Daoy (cell line): ENCODE measurements at places on chromosomes 5 and 9. TPM values are rescaled to one million over a fixed set of nuclear protein-coding genes. Genes with fewer than 3 reads are reported as not detected.
A peak's percentile ranks its signal among the peaks of the same experiment; 100 is the strongest.

The KLF9 gene
- total RNA-seq: 9.4 and 10.6 TPM in 2 replicates

The NDOR1 gene
- total RNA-seq: 14.3 and 15.3 TPM in 2 replicates

The GABRA1 gene
- total RNA-seq: 1.9 and 9.7 TPM in 2 replicates

The PDE6A gene
- not detected in 2 replicates for total RNA-seq

The CCDC192 gene
- not detected in 2 replicates for total RNA-seq

The ALDH1A1 gene
- not detected in 2 replicates for total RNA-seq

The F2RL2 gene
- total RNA-seq: 0.39 and 1.5 TPM in 2 replicates

The ODF2 gene
- 103 and 104 TPM in 2 replicates for total RNA-seq

The NSD1 gene
- total RNA-seq: 25.4 and 45.7 TPM in 2 replicates

The C5orf52 gene
- total RNA-seq: not detected in 2 replicates

The IRX1 gene
- total RNA-seq: 14.1 and 19.0 TPM in 2 replicates

The NNT gene
- total RNA-seq: 16.1 and 17.2 TPM in 2 replicates

The PCDHGA4 gene
- 0.63 and 1.6 TPM in 2 replicates for total RNA-seq

The CAMK4 gene
- 20.1 and 28.1 TPM in 2 replicates for total RNA-seq

The GLDC gene
- total RNA-seq: 4.6 and 16.3 TPM in 2 replicates

The FSTL4 gene
- total RNA-seq: 0.09 and 0.11 TPM in 2 replicates

The PCDHGA11 gene
- total RNA-seq: 15.0 TPM in 2 replicates

DNA sequence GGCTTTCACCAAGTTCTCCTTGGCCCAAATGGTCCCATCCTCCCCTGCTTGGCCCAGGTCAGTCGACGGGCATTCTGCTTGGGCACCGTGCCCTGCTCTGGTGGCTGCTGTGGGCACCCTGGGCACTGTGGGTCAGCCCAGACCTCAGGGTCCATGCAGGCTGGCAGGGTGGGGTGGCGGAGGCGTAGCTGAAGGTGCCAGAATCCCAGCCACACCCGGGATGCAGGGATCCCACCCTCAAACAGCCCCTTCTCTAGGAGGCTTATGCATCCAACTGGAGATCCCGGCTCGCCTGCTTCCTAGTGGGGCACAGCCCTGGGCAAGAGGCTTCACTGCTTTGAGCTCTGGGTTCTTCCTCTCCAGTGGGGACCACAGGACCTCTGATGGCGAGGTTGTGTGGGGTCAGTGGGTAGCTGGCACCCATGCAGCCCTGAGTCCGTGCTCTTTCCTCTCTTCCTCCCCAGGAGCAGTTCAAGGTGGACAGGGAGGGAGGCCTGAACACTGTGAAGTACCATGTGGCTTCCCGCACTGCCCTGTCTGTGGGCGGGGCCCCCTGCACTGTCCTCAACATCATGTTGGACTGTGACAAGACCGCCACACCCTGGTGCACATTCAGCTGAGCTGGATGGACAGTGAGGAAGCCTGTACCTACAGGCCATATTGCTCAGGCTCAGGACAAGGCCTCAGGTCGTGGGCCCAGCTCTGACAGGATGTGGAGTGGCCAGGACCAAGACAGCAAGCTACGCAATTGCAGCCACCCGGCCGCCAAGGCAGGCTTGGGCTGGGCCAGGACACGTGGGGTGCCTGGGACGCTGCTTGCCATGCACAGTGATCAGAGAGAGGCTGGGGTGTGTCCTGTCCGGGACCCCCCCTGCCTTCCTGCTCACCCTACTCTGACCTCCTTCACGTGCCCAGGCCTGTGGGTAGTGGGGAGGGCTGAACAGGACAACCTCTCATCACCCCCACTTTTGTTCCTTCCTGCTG is 9.4 kb downstream of the B4GALT7 start:
- no peak for DNase-seq

DNA sequence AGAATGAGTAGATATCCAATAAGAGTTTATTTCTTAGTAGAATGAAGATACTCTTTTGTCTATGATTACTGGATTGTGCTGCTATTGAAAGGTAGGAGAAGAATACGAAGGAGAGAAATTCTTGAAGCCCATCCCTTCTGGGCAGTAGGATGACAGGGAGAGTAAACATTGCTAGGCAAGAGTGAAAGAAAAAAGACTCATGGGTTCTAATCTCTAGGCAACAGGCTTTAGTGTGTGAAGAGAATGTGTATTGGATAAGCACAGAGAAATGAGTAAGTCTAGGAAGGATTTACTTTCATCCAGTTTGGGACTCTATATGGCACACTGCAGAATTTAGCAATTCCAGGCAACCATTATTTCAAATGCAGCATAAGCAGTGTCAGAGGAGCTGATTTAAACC is 216.0 kb downstream of the GABRG2 start:
- DNase-seq: no peak

DNA sequence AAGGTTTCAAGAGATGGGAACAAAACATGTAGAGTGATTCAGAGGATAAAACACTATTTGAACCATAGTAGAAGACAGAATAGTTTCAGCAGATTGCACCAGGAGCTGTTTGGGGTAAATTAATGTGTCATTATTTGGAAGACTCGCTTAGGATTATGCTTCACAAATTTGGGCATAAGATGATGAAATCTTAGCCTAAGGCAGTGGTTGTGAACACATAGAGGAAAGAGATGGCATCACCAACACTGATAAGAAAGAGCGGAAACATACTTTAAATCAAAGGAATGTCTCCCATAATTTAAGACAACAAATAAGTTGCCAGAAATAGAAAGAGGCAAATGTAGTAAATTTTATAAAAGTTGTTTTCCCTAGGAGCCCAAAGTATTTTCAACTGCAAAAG is 66.1 kb upstream of the TBCA start:
- DNase-seq: no peak

GRCh38 chr5:95080441-95080840 is 204.5 kb downstream of the MCTP1 start:
- no peak for DNase-seq

- DNase-seq: no peak
Observed at GRCh38 chr5:168685566-168685965, 106.4 kb upstream of the PANK3 start.

DNA sequence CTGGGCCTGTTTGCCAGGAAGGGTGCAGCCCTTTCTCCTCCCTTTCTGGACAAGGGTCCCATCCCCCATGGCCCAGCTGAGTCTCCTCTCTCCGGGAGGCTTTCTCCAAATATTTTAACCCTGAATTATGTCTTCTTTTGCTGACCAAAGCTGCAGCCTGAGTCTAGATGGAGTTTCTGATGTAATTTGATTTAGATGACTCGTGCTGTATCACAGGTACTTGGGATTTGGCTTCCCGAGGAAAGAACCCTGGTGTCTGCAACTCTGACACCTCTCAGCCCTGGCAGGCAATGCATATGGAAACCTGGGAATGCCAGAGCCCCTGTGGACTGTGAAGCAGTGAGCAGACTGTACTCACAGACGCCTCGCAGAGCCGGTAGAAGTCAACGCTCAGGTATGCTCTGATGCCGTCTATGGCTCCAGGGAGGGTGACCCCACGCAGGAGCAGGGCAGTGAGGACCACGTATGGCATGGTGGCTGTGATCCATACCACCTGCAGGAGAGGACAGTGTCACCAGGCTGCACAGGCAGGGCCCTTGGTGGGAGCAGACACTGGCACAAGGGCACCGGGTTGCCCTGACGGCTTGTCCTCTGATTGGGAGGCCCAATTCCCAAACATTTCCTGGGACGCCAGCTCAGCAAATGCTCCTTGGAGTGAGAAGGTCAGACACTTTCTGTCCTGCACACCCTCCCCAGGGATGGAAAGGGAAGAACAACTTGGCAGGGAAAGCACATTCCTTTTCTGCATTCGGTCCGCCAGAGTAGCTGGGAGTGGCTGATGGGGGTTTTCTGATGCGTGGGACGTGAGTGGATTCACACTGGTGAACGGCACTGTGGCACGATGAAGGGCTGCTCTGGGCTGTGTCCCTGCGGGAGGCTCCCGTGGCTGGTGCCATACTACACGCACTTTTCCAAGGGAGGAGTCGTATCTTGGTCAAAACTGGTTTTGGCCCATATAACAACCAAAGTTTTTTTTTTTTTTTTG is 24.7 kb downstream of the SLC6A3 start:
- DNase-seq: no peak

DNA sequence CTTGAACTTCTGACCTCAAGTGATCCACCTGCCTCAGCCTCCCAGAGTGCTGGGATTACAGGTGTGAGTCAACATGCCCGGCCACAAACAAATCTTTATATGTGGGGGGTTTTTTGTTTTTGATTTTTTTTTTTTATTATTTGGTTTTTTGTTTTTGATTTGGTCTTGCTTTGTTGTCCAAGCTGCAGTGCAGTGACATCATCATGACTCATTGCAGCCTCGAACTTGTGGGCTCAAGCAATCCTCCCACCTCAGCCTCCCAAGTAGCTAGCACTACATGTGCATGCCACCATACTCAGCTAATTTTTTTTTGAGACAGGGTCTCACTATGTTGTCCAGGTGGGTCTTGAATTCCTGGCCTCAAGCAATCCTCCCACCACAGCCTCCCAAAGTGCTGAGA is 42.4 kb downstream of the ALDH7A1 start:
- no peak for DNase-seq

- no peak for DNase-seq
Observed at GRCh38 chr5:72228960-72229359, 91.1 kb downstream of the MRPS27 start.

GRCh38 chr5:33679791-33680190 is 212.0 kb downstream of the ADAMTS12 start:
- peak; percentile 9 for DNase-seq

- DNase-seq: no peak
Observed at GRCh38 chr9:119986205-119986604, 593.8 kb downstream of the CDK5RAP2 start.

- DNase-seq: no peak
Observed at GRCh38 chr5:56422076-56422762, 189.1 kb upstream of the ANKRD55 start.

DNA sequence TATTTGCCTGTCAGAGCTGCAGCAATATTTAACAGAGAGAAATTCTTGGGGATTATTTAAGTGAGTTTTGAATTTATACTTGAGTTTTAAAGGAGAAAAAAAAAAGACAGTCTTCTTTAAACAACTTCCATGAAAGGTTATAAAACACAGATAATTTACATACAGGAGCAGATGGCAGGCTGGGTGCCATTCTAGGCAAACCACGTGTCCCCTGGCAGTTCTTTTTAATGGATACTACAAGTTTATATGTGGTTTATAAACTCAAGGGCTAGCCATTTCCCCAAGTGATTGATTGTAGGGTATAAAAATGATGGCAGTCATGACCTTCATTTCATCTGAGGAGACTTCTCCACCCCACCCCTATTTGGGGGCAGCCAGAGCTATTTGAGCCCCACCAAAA is 166.6 kb downstream of the FSTL4 start:
- DNase-seq: no peak

DNA sequence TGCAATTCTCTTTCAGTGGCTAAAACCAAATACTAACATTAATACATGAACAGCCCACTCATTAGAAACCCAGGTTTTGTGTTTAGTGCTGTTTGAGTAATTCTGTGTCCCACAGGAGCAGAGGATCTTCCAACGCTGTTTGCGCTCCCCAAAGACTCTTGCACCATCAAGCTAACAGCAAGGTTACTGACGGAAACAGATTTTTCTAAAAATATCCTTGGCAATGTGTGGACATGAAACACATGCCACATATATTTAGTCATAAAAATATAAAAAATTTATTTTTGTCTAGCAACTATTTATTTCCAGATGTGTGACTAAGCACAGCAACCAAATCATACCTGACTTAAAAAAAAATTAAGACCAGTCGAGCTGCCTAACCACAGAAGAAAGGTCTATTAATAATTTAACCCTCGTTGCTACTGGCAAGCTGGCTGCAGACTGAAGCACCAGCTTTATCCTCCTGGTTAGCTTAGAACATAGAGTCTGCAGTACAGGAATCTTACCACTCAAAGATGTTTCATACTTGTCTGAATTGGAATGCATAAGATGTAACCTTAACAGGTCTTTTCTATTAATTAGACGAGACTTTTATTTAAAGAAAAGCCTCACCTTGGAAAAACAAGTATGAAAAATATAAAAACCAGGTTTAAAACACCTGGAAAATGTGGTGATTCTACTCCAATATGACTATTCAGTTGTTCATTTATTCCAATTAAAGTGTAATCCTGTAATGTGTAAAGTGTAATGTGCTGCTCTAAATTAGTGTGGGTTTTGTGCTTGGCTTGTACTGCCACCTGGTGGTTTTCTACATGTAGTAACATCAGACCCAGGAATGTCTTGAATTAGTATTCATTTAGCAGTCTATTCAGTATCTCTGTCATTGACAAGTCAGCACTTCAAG is 272.5 kb downstream of the EPB41L4A start:
- peak; percentile 78 for DNase-seq

- peak; percentile 48 for DNase-seq
Observed at GRCh38 chr9:71685394-71685793, 82.9 kb downstream of the CEMIP2 start.

DNA sequence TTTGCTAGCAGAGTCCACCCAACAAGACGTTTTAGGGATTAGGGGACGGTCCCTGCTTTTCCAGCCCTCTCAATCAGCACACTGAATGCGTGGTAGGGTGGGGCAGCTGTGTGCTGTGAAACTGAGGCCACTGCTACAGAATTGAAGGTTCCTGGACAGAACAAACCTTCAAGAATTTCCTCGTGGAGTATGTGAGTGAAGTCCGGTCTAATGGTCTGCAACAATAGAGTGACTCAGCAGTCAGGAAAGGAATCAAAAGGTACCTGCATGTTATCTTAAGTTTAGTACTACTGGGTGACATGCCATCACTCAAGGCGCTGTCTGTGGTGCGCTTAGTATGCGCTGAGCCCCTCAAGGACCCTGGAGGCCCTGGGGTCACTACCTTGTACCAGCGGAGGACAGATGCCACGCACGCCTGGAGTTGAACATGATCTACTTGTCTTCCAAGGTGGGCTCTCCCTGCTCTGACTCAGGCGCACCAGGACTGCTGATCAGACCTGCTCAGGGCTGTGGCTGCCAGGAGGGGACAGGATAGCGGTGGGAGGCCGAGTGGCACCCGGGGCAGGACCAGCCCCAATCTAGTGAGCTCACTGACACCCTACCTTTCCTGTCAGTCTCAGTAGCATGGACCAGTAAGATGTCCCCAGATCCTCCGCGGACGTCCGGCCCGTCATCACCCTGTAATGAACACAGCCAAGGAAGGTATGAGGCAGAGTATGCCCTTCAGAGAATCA is 50.5 kb downstream of the PRRT1B start:
- DNase-seq: no peak

GRCh38 chr9:81912135-81912534 is 16.1 kb upstream of the SPATA31D4 start:
- no peak for DNase-seq

- no peak for DNase-seq
Observed at GRCh38 chr5:8340261-8340660, 471.3 kb downstream of the MTRR start.
